Activated naive CD4-positive, alpha-beta T cell treated with anti-CD3 and anti-CD28 coated beads for 36 hours (primary cell): ENCODE measurements at places on chromosomes 2 and 18. TPM values are rescaled to one million over a fixed set of nuclear protein-coding genes. Genes with fewer than 3 reads are reported as not detected.
A peak's percentile ranks its signal among the peaks of the same experiment; 100 is the strongest.

Gene SNTG2
- 0.57 TPM for total RNA-seq

DNA sequence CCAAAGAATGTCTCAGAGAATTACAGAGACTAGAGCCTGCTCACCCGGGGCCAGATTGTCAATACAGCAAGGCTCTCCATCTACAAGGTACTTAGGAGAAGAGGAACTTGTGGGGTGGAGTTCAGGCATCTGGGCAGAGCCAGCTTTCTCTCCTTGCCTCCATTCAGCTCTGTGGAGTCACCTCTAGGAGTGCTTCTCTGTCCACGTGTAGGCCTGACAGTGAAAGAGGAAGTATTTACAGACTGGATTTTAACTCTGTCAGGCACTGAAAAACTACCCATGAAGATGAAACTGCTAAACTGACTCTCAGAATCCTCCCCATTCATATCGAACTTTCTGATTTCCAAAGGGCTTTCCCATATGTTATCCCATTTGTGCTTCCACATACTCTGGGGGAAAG lies 315.6 kb downstream of the SETBP1 start:
- no peak for DNase-seq

GRCh38 chr2:174967086-174967485 lies 38.1 kb downstream of the CHN1 start:
- no peak for DNase-seq

- no peak for DNase-seq
Observed at GRCh38 chr2:88318956-88319330, 133.6 kb downstream of the FOXI3 start.

GRCh38 chr2:122390406-122390805 lies 635.0 kb downstream of the TSN start:
- peak; percentile 8 for DNase-seq

Gene ANKRD53
- total RNA-seq, result 0.24 TPM

Gene GALR1
- not detected for total RNA-seq

- no peak for DNase-seq
Observed at GRCh38 chr2:148896136-148896535, 21.1 kb downstream of the KIF5C start.

Gene HOXD4
- total RNA-seq, result not detected

- DNase-seq, result no peak
Observed at GRCh38 chr2:53437371-53437770, 330.2 kb upstream of the CHAC2 start.

Gene SPDYA
- 1.8 TPM for total RNA-seq

Gene NLRC4
- not detected for total RNA-seq

DNA sequence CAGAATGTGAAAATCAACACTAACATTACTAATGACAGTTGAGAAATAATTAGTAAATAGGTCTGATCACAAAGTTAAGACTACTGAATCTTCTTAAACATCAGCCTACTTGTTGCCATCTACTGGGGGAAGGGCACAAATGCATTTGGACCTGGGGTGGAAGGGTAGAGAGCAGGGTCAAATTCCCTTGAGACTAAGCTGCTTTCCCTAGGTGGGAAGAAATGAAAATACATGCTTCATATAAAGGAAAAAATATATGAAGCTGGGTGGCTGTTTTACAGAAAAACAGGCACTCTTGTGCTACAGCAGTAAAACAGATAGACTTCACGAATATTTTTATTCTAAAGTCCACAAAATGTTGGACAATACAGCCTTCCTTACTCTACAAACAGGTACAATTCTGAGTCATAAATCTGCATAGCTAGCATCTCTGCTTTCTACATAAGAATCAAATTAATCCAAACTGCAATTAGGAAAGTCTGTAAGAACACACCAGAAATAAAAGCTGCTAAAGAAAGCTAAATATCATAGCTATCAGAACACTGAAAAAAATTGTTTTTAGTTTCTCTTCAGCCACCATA lies 10.9 kb downstream of the TRIP12 start:
- peak; percentile 36 for DNase-seq

Gene DIPK1C
- total RNA-seq, result not detected

Gene CDH7
- not detected for total RNA-seq

Gene EMILIN1
- 0.29 TPM for total RNA-seq

Gene LMAN2L
- total RNA-seq, result 4.8 TPM

Gene CCDC195
- not detected for total RNA-seq

- no peak for DNase-seq
Observed at GRCh38 chr2:179825494-179825893, 35.9 kb downstream of the ZNF385B start.

Gene ZNF513
- 4.9 TPM for total RNA-seq

GRCh38 chr18:60880184-60880583 lies 453.0 kb upstream of the CDH20 start:
- no peak for DNase-seq

DNA sequence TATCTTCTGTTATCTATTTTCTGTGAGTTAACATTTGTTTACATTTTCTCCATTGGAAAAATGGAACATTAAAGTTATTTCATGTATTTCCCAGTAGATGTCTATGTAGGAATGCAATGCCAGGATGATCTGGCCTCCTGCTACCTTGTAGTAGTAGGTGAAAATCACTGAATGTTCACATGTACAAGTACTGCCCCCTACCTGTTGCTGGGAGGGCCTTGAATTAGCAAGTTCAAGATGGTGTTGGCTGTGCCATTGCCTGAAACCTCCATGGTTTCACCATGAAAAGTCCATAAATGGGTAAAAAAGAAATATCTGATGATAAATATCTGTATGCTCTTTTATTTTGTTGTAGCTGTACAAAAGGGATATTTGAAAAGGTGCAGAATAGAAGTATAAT lies 30.7 kb downstream of the XRCC5 start:
- DNase-seq, result peak; percentile 66

Gene ANKRD30BL
- total RNA-seq, result not detected

- no peak for DNase-seq
Observed at GRCh38 chr2:56288838-56289580, 105.2 kb downstream of the CCDC85A start.

Gene GALNT13
- not detected for total RNA-seq

- DNase-seq, result no peak
Observed at GRCh38 chr2:145156199-145156598, 636.3 kb upstream of the ZEB2 start.

- no peak for DNase-seq
Observed at GRCh38 chr2:6896930-6897759, 19.6 kb downstream of the RSAD2 start.

GRCh38 chr18:79485788-79486355 lies 90.1 kb downstream of the NFATC1 start:
- DNase-seq, result no peak

- no peak for DNase-seq
Observed at GRCh38 chr18:48355276-48356115, 53.7 kb downstream of the ZBTB7C start.

GRCh38 chr18:13039806-13040205 lies 48.6 kb downstream of the CEP192 start:
- DNase-seq, result no peak

DNA sequence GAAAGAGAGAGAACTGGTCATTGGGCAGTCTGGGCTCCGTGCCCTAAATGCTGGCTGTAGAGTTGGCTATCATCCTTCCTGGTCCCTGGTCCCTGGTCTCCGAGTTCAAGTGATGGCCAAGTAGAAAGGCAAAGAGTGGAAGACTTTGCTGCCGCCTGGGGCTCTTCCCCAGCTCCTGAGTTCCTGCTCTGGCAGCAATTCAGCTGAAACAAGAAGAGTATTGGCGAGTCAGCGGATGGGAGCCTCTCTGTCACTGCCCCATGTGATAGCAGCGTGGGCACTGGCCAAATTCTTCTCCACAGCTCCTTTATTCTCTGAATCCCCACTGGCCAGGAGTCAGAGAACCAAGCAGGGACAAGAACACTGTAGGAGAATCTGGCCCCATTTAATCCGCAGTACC lies 351.0 kb upstream of the POU3F3 start:
- no peak for DNase-seq

- DNase-seq, result no peak
Observed at GRCh38 chr2:227860221-227860641, 11.2 kb upstream of the DAW1 start.

GRCh38 chr18:8889489-8889888 lies 184.1 kb downstream of the MTCL1 start:
- DNase-seq, result no peak

GRCh38 chr2:72846171-72847095 lies 20.6 kb upstream of the EXOC6B start:
- no peak for DNase-seq

Gene ZAP70
- total RNA-seq, result 167 TPM

DNA sequence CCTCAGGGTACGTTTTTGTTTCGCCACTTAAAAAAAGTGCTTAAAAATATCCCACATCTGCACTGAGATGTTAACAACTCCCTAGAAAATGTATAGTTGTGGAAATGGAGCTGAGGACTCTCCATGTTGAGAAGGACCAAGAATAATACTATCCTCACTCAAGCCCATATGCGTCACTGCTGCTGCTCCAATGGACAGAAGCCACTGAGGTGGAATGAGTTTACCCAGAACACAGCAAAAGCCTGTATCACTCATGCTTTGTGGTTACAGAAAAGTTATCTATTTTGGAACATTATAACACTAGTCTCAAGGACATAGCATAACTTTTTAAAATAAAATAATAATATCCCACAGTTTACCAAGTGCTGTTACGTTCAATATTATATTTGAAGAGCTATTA lies 31.9 kb downstream of the DSC3 start:
- no peak for DNase-seq

Gene FIGN
- total RNA-seq, result not detected

DNA sequence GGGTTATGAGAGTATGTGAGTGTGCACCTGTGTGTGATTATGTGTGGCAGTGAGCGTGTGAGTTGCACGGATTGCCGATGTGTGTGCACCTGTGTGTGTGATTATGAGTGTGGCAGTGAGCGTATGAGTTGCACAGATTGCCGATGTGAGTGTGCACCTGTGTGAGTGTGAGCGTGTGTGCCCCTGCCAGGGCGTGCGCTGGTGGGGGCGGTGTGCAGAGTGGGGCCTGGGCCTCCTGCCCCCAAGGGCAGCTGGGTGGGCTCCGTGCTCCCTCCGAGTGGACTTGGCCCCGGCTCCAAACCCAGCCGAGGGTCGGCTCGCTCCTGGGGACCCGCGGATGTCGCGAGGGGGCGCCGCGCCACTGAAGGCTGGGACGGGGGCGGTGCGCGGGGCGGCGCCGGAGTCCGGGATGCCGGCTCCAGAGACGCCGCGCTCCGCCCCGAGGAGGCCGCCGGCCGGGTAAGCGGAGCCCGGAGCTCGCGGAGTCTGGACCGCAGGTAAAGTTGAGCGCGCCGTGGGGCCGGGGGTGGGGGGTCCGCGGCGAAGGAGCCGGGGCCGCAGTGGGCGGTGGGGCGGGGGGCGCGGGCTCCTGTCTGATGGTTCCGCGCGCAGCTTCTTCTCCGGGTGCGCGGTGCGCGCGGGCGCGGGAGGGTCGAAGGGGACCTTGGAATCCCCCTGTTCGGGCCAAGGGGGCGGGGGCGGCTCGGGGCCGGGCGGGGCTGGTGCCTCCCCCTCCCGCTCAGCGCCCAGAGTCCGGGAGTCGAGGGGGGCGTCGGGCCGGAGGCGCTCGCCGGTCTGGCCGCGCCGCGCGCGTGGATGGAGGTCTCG lies at the start of gene KCNG2:
Gene KCNG2 (plus strand): TSS at position 421 of the 828 bp plus-strand sequence. CDS start 65,730 bp downstream, outside the sequence.
- DNase-seq, result peak; percentile 51
